ENCODE measurements at places on chromosomes 5 and 9.

GRCh38 chr9:129172816-129173215 lies 5.2 kb downstream of the IER5L start:
- no peak for DNase-seq

- DNase-seq = no peak
Measured at GRCh38 chr5:135691044-135691443, 112.3 kb upstream of the CXCL14 start.

DNA sequence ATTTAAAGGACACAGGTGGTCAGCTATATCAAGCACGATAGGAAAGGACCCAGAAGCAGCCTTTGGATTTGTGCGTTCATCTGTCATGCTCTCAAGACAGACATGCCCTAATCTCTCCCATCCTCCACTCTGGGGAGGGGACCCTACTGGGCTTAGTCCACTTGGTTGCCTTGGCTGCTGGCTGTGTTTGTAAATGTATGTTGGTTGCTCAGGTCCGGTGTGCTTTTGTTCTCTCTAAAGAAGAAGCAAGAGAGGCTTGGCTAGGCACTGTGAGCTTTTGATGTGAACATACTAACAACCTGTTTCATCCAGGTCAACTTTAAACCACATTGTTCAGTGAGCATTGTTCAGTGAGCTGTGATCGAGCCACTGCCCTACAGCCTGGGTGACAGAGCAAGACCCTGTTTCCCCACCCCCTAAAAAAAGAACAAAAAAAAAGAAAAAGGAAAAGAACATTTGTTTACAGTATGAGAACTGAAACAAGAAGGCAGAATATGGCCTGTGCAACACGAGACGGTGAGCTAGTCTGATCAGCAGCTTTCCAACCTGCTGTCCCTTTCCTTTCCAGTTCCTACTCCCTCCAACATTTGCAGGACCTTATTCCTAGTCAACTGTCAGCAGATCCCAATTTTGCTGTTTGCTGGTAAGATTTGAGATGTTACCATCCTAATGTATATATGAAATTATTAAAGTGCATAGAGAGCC lies 228.3 kb downstream of the ARHGAP26 start:
- peak; percentile 27 for DNase-seq

DNA sequence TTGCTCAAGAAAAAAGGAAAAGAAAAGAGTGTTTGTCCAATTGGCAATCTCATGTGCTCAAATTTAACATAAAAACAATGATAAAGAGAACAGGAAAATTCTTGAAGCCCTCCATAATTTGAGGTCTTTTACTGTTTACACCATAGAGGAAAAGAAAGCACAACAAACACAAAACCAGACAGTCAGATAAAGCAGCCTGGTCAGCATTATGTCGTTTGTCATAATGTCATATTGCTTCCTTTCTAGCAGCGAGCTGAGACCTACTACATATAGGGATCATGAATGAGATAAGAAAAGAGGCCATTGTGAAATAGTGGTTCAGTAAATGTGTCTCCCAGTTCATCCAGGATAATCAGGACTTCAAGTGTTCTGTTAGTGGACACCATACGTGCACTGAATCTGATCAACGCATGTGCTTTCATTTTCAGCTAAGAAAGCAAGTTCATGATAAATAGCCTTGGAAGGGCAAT lies 64.7 kb upstream of the SELENOP start:
- DNase-seq = no peak

DNA sequence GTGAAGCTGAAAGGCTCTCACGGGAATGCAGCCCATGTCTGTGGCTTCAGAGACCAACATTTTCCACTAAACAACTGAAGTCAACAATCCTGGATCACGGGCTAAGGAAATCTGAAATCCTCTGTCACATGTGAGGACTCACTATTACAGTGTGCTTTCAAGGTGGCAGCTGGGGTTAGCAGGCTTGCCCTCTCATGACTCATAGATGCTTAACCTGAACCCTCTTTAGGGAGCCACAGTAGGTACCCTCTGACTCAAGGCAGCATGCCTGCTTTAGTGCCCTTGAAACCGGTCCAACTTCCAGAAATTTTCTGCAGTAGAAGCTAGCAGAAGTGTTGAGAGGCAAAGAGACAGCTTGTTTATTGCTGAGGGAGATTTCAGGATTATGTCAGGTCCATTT lies 232.5 kb downstream of the GABRB2 start:
- no peak for DNase-seq

DNA sequence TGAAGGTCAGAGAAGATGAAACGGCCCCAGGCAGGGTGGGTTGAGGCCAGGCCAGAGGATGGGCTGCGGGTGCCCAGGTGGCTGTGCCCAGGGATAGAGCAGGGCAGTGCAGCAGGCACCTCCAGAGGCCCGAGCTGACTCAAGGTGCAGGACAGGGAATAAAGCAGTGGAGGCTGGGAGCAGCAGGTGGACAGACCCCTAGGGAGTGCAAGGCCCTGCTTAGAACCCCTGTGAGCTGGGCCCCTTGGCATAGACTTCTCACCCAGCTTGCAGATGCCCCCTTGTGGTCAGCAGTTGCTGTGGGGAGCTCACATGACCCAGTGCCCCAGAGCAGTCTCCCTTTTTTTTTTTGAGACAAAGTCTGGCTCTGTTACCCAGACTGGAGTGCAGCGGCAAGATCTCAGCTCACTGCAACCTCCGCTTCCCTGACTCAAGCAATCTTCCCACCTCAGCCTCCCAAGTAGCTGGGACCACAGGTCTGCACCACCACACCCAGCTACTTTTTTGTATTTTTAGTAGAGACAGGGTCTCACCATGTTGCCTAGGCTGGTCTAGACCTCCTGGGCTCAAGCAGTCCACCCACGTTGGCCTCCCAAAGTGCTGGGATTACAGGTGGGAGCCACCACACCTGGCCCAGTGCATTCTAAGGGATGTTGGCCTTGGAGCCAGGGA lies 118.8 kb downstream of the WNK2 start:
- DNase-seq = peak; percentile 74

DNA sequence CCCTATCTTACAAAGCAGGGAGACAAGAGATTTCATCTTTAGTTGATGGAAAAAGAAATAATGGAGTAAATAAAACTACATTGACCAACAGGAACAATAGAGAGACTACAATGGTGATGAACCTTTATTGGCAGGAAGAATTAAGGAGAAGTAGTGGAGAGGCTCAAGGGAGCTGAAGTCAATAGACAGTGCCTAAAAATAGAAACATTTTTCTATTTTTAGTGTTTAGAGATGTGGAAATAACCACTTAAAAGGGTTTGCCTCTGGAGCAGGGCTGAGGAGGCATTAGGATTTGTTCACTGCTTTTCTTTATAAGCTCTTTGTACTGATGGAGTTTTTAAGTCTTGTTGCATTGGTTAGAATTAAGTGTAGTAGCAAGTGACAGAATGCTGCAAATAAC lies 98.4 kb upstream of the ERCC6L2 start:
- no peak for DNase-seq

Measured in mesendoderm (in vitro differentiated cells).